ENCODE measurements at places on chromosomes 1 and 21.

GRCh38 chr21:39533545-39534380, 79.0 kb upstream of the B3GALT5 start:
- DNase-seq: no peak

DNA sequence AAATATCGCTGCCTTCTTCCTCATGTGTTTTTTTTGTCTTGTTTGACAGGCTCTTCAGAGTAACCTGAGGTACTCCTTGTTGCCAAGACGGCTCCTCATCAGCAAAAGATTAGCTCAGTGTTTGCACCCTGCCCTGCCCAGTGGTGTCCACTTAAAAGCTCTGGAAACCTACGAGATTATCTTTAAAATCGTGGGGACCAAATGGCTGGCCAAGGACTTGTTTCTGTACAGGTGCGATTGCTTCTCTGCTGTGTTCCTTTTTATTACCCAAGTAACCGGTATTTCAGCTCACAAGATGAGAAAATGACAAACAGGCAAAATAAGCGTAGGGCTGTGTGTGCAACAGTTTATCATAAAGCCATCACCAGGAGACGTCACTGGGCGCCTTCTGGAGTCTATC, 42.4 kb downstream of the DOP1B start:
- no peak for DNase-seq

DNA sequence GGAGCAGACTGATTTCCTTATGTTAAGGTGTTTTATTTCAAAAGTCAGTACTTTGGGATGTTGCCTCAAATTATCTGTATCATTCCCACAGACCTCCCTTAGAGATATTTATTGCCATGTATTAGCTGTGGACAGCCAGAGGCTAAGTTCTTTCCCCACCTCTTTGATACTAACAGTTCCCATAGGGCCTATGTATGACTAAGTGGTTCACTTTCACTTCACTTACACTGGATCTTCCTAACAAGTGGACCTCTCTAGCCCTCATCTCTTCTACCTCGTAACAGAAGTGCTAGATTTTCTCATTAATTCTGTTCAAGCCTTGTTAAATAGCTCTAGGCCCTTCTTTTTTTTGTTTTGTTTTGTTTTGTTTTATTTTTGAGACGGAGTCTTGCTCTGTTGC, 6.2 kb downstream of the TRAF5 start:
- no peak for DNase-seq

GRCh38 chr1:94025383-94026340, 95.3 kb downstream of the ABCA4 start:
- DNase-seq: peak; percentile 70

DNA sequence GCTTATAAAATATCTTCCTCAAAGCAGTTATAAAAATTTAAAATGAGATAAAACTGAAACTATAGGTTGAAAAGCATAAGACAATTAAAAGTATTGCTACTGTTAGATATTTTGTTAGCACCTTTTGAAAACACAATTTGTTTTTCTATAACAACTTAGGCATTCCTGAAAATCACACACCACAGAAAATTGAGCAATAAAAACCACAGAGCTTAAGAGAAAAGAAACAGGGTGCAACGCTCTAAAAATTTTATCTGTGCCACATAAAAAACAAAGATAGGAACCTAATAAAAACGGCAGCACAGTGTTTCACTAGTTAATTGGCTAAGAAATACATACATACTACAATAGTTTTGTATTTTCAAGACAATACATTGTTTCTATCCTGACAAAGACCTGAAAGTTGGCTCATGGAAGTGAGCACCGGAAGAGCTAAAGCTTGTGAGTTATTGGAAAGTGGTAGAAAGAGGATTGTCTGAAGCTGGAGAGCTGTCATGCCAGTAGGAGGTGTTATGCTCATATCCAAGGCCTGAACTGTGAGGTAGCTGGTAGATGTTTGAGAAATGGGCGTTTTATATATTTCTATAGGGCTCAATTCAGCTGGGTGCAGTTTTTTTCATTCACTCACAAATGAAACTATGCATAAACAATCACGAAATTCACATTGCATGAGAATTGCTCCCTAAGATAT, 45.8 kb downstream of the RGS7 start:
- DNase-seq: no peak

DNA sequence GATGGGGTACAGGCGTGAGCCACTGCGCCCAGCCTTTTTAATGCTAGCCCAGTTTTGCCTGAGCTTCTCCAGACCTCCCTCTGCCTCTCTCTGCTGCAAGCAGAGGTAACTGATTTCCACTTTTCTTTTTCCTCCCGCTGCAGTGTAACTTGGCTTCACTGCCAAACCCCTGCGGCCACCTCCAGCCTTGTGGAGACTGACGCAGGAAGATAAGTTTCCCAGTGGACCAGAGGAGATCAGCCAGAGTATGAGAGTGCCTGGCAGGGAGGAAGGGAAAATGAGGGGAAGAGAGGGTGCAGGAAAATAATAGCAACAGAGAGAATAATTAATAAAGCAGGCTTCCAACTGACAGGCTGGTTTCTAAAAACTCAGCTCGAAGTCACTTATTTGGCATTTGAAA, 143.7 kb downstream of the PCNX2 start:
- DNase-seq: no peak

GRCh38 chr21:44711327-44712202, at the start of gene TSPEAR:
TSS of gene TSPEAR (minus strand) at chr21:44711572. CDS start at chr21:44711514, 58 bp downstream.
- no peak for DNase-seq

- no peak for DNase-seq
These were observed 10.2 kb downstream of the PSEN2 start for GRCh38 chr1:226880372-226881287.

GRCh38 chr1:36355811-36356210, 29.9 kb downstream of the STK40 start:
- no peak for DNase-seq

DNA sequence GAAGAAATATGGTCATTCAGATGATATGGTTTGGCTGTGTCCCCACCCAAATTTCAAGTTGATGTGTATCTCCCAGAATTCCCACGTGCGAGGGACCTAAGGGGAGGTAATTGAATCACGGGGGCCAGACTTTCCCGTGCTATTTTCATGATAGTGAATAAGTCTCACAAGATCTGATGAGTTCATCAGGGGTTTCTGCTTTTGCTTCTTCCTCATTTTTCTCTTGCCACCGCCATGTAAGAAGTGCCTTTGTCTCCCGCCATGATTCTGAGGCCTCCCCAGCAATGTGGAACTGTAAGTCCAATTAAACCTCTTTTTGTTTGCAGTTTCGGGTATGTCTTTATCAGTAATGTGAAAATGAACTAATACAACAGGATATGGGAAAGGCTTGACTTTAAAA, 1.4 kb upstream of the DPM3 start:
- DNase-seq: no peak

GRCh38 chr1:112165375-112165774, 175.9 kb upstream of the KCND3 start:
- DNase-seq: no peak

- DNase-seq: peak; percentile 56
These were observed 1536.7 kb upstream of the B3GALT2 start for GRCh38 chr1:194723067-194723466.

GRCh38 chr1:43349594-43350306, 9.0 kb upstream of the CDC20 start:
- DNase-seq: no peak

GRCh38 chr21:21007606-21008005, 9.4 kb downstream of the NCAM2 start:
- DNase-seq: no peak

GRCh38 chr21:33362044-33362555, 37.3 kb downstream of the IFNAR1 start:
- DNase-seq: no peak

GRCh38 chr1:1050577-1051052, 23.5 kb downstream of the RNF223 start:
- no peak for DNase-seq

DNA sequence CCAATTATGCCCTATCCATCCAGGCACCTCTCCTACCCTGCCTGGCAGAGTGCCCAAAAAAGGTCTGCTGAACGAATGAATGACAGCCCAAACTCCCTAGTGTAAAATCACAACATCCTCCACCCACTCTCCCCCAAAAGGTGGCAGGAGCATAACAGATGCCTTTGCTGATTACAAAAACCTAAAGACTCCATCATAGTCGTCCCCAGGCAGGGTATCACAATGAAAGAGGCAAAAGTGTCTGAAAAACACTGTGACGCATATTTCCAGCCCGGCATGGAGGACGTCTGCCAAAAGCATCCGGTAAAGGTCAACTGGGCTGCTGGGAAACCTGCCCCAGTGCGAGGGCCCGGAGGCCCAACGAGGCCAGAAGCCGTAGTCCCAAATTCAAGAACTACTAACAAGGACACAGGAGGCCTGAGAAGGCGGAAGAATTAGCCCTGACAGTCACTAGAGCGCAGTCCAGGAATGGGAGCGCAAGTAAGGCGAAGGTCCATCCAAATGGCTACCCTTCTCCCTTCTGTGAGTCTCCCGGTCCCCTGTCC, 576 bp downstream of the SMIM12 start:
- peak; percentile 62 for DNase-seq

DNA sequence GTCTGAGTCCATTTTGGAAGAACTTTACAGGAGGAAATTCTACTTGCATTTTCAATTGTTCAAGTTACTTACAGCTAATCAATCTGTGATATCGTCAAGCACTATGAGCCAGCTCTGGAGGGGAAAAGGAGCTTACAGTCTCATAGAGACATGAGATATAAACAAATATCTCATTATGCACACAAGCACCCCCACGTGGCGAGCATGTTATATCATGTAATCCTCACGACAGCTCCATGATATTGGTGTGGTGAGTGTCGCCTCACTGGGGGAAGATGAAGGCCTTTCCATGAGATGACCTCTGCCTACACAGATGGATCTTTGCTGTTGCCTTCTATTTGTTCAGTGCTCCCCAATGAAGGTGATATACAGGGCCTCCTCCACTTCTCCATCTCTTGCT, 34.6 kb downstream of the TNR start:
- no peak for DNase-seq

- no peak for DNase-seq
These were observed 28.9 kb downstream of the PLPPR5 start for GRCh38 chr1:98975810-98976209.

DNA sequence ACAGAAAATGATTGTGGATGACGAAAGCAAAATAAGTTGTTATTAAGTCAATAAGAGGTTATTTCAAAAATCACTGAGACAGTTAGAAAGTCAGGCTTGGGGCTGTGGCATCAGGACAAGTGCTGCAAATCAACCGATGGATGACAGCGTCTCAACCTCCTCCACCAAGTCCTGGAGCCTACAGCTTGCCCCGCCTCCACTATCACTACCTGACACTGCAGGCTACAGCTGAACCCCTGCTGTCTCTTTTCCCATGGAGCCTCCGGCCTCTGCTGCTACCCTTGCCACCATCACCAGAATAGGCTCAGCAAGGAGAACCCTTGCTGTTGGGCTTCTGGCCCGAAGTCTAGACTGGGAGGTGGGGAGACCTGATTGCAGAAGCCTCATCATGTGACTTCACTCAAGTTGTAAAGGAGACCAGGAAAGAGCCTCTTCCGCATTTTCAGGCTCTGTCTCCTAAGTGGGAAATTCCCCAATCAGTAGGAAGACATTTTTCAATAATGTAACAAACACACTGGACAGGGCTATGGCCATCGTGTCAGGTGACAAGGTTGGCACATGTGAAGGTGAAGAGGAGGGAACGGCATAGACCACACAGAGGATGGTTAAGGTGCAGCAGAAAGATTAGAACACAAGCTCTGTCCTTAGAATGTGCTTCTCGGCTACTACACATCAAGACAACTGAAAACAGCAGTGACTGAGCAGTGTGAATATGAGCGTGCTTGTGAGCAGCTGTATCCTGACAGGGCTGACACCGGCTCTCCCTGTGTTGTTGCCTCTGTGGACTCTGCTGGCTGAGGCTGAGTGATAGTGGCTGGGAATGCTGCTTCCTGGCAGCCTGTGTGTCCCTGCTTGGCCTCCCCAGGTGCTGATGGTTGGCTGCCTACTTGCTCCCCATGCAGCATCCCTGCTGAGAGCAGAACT, 660.7 kb downstream of the PTPRU start:
- no peak for DNase-seq

DNA sequence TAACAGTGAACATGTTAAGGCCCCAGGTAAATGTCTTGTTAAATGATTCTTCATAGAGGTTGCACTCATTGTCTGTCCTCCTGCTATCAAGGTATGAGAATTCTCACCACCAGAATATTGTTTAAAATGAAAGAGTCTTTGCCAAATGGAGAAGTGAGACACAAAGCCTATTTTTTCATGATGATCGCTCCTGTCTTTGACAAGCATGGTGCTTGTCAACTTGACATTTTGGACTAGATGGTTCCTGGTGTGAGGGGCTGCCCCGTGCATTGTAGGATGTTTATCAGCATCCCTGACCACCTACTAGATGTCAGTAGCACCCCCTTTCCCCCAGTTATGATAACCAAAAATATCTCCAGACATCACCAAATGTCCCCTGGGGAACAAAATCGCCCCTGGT, 65.6 kb downstream of the MDM4 start:
- no peak for DNase-seq

DNA sequence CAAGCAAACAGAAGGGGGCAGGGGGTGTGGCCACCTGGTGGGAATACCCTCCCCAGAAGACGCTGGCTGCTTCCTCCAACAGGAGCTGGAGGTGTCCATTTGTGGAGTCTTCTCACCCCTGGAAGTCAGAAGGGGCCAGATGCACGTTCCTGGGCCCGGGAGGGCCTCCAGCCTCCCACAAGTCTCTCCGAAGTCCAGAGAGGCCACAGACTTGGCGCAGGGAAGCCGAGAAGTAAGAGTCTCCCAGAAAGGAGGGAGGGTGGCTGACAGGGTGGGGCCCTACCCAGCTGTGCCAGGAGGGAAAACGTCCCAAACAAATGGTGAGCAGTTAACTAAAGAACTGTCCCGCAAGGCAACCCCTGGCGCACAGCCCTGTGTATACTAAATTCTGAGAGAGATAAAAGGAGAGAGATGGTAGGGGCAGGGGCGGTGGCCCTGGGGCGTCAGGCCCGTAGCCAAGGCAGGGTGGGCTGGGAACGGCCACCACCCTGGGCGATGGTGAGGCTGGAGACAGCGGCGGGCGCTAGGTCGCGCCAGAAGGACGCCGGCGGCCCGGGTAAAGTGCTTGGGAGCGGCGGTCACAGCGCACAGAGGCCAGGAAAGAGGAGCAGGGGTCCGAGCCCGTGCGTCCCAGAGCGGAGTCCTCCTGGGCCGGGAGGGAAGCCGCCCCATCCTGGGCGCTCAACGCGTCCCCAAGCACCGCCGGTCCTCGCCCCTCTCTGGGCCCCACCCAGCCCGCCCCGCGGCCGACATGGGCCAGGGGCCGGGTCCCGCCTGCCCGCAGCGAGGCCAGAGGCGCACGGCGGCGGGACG, 1.2 kb downstream of the CHD5 start:
- no peak for DNase-seq

GRCh38 chr21:35475762-35476161, 426.7 kb upstream of the RUNX1 start:
- DNase-seq: no peak

- no peak for DNase-seq
These were observed 34.7 kb downstream of the WASF2 start for GRCh38 chr1:27455139-27455811.

- DNase-seq: no peak
These were observed 179.3 kb downstream of the CACNA1E start for GRCh38 chr1:181662606-181663005.

GRCh38 chr1:80064524-80064923, 1058.0 kb upstream of the ADGRL4 start:
- peak; percentile 47 for DNase-seq

GRCh38 chr1:241551759-241552638, 19.8 kb downstream of the KMO start:
- DNase-seq: no peak

- peak; percentile 50 for DNase-seq
These were observed 1.7 kb downstream of the WNT9A start for GRCh38 chr1:227945891-227946623.

- DNase-seq: no peak
These were observed 54.3 kb upstream of the ERO1B start for GRCh38 chr1:236336084-236336483.

- DNase-seq: no peak
These were observed 21.4 kb downstream of the KDM5B start for GRCh38 chr1:202786804-202787203.
